ENCODE measurements at places on chromosomes 1 and 21.
A peak's percentile ranks its signal among the peaks of the same experiment; 100 is the strongest.

DNA sequence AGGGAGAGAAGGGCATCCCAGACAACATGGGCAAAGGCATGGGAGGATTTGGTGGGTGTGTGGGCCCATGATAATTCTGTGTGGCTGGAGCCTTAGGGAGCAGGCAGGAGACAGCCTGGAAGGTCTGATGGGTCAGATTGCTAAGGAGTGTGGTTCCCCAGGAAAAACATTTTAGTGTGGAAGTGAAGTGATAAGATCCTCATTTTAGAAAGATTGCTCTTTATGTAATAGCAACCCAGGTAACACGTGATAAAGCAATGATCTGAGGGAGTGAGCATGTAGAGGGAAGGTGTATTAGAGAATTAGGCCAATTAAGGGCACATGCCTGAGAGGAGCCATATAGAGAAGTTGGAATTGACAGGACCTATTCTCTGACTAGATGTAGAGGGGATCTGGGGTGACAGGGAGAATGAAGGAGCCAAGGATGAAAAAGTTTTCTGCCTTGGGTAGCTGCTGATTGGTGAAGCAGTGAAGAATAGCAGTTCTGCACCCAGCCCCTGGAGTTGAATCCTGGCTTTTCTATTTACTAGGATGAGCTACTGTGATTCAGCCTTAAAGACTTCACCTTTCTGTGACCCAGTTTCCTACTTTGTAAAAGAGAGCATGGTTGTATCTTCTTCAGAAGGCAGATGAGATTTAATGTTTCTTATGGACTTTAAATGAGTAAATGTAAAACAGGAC is 18.7 kb upstream of the SLAMF6 start:
- DNase-seq, result no peak

GRCh38 chr1:43177691-43178090 is 5.6 kb downstream of the CFAP57 start:
- DNase-seq, result no peak

GRCh38 chr1:227926216-227926791 is 21.4 kb downstream of the WNT9A start:
- no peak for DNase-seq

DNA sequence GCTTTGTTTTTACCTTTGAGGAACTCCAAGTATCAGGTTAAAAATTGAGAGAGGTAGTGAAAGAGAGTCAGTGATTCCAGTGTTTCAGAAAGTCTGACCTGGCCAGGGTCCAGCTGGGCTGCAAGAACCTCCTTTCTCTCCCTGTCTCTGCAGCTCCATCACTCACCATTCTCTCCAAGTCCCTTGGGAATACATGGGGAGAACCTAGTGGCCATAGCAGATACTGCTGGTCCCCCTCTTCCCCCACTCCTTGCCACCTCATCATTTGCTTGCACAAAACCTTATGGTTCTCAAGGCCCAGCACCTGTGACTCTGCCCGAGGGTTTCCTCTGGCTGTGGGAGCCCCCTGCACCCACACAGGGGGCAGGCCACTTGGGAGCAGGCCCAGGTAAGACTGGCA is 279.5 kb downstream of the KIF26B start:
- DNase-seq, result peak; percentile 45

DNA sequence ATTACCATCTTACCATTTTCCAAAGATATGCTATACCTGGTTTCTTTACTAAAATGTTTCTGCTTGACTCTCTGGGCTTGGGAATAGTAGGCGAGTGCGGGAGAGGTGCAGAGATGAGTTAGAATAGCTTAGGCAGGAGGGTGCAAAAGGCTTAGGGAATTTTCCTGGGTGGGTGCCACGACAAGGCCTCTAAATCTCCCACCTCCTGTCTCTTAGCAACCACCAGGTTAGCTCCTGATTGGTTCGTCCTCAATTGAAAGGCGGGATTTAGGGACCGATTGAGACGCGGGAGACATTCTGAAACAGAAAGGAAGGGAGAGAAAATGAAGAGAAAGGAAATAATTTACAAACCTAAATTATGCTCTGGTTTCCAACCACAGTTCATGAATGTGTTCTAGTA is 3.1 kb downstream of the ACKR1 start:
- no peak for DNase-seq

DNA sequence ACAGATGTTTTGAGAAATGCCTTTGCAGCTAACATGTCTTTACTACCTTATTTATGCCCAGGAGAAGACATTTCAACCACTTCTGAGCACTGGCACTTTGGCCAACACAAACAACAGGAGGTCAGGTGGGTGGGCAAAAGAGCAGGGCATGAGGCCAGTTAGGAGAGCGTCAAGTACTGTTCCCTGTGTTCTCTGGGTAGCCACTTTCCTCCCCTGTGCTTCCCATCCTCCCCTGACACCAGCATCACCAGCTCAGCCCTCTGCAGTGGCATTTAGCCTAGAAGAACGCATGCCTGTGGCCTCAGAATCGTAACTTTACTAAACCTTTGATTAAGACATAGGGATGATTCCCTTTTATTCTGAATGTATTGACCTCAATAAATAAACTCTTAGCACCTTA is 18.3 kb downstream of the BTG2 start:
- no peak for DNase-seq

DNA sequence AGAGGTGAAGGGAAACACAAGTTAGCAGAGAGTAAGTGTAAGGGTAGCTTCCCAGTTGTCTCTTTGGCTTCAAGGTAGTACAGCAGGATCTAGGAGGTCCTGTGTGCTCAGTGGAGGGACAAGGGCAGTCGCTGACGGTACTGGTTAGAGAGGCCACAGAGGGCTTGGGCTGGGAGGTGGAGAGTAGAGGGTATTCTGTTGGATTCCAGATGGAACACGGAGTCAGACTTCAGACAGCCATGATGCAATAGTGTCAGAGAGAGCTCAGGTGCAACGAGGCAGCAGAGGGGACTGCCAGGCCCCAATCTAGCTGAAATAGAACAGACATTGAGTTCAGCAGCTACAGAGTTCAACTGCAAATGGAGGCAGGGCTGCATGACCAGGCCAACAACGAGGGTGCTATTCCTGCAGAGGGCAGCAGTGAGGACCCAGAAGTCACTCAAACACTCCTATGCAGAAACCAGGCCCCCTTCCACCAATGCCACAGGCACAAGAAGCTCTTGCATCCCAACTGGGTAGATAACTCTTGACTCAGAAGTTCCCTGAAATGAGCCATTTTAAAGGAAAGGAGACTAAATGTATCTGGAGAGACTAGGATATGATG is 325.0 kb upstream of the ESRRG start:
- DNase-seq, result no peak

- no peak for DNase-seq
Measured at GRCh38 chr1:223864084-223864483, 18.3 kb upstream of the TP53BP2 start.

DNA sequence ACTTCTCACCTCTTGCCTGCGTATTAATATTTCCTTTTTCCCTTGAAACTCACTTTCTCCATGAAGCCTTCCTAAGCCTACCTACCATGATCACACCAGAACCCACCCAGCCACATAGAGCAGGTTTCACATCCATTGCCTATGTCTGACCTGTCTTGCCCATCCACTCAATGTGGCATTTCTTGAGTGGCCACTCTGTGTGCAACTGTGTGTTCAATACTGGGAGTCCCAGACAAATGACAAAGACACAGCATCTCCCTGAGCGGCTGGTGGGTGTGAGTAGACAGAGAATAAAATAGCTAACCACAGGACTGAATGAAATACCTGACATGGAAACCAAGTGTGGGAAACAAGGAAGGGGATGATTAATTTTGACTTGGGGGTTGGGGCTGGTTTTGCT is 3.1 kb downstream of the PTGFRN start:
- no peak for DNase-seq

- DNase-seq, result peak; percentile 98
Measured at GRCh38 chr1:97334454-97334853, 586.4 kb downstream of the DPYD start.

DNA sequence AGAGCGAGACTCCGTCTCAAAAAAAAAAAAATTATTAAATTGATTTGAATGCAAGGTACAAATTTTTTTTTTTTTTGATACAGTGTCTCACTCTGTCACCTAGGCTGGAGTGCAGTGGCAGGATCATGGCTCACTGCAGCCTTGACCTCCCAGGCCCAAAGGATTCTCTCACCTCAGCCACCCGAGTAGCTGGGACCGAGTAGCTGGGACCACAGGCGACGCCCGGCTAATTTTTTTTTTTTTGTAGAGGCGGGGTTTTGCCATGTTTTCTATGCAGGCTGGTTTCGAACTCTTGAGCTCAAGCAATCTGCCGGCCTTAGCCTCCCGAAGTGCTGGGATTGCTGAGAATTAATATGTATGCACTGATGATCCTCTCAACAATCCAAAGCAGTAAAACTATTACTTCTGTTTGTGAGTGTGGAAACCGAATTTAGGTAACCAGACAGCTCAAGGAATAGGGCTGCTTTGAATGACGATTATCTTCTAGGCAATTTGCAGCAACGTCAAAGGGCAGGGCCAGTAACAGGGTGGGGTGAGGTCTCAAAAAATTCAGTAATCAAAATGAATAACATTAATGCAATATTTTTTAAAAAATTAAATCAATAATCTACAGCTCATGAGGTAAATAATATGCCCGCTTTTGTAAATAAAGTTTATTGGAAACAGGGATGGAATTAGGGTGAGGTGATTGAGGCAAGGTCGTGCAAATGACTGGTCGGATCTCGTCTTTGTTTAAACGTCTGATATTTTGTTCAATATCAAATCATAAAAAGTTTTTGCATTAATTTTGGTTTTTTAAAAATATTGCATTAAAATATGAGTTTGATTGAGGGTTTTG is 1.2 kb downstream of the CLSPN start:
- no peak for DNase-seq

- peak; percentile 50 for DNase-seq
Measured at GRCh38 chr1:15994590-15995351, 9.3 kb upstream of the SRARP start.

DNA sequence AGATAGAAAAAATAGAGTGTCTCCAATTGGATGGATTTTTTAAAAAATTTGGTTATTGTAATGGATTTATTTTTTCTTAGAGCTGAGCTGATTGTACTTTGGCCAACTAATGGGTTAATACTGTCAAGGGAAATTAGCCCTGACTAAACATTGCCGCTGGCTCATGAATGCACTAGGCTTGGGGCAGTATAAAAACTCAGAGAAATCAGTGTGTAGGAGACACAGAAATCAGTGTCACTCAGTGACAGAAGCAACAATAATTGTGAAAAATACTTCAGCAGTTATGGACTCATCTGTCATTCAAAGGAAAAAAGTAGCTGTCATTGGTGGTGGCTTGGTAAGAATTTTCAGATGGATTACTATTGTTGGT is at the start of gene KMO:
KMO (plus strand) TSS at position 217 of the 370 bp plus-strand sequence; CDS start at position 284, 67 bp downstream.
- peak; percentile 2 for DNase-seq

DNA sequence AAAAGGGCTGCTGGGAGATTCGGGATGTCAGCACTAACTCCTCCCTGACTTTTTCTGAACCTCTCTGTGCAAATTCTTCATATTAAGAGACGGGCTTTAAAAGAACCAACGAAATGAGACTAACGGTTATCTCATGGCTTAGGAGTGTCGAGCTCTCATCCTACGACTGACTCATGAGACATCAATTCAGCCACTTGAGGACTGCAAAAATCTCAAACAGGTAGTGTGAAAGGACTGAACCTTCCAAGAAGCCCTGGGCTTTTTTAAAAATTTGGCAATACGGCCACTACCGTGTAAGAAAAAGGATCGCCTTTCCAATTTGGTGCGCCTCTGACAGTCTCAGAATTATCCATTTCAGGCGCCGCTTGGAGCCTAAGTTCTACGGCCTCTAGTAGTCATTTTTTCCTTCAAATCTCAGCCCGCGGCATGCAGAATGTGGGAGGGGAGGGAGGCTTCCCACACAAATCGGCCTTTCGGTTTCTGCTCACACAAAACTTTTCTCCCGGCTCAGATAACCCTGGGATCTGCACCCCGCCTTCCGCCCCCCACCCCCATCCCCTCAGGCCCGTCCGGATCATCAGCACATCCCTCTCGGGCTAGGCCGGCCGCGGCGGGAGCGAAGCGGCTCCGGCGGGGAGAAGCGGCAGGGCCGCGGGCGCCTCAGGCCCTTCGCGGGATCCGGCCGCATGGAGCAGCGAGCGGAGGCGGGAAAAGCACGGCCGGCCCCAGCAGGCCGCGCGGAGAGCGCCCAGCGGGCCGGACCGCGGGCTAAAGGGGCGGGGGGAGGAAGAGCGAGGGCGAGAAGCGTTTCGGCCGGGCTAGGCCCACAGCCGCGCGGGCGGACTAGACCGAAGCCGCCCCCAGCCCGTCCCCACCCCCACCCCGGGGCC is 618 bp downstream of the HNRNPR start:
- DNase-seq, result peak; percentile 91

DNA sequence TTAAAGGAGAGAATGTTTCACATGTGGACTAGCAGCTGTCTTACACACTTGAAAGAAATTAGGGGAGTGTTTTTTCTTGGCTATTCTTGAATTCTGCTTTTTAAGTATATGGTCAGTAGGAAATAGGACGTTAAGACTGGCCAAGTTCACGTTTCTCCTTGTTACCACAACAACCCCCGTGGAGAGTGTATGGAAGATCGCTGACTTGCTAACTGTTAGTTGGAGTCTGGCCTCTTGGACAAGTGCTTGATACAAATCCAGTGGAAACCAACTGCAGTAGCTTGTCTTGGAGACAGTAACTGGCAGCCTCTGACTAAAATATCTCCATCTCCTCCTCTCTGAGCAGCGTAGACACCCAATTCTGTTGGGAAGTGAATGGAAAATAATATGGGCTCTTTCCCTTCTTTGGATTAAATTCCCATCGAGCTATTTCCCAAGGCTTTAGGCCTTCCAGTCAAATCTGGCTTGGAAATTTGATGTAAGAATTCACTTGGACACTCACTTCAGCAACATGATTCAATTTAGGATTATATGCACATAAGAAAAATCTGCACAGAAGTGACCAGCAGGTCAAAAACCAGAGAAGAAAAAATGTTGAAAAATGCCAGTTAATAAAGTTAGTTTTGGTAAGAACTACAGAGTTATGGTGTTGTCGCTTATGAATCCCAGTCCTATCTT is 3.6 kb upstream of the NFIA start:
- no peak for DNase-seq

- no peak for DNase-seq
Measured at GRCh38 chr1:180614730-180615129, 17.1 kb upstream of the XPR1 start.

GRCh38 chr1:17883136-17883535 is 128.0 kb downstream of the ACTL8 start:
- no peak for DNase-seq

- peak; percentile 49 for DNase-seq
Measured at GRCh38 chr1:44594871-44595735, 79.2 kb downstream of the TMEM53 start.

GRCh38 chr1:70779571-70779970 is 268.0 kb downstream of the PTGER3 start:
- DNase-seq, result peak; percentile 92

DNA sequence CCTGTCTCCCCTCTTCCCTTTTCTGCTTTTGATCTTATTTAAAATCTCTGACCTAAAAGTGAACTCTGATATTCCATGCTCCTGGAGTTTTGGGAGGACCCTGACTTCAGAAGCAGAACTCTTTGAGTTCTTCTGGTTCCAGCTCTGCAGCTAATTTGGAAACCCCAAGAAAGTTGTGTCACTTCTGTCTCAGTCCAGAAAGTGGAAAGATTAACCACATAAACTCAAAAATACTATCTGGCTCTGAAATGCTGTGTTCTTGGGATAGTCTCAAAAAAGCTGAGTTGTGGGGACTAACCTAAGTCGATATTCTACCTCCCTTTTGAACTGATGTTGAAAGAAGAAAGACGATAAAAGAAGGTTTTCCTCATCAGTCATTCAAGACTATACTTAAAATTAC is 59.8 kb downstream of the ITPKB start:
- DNase-seq, result no peak
